ENCODE measurements at places on chromosomes 4 and X.

- DNase-seq: no peak
These were observed 12.2 kb downstream of the EPHA5 start for GRCh38 chr4:65658117-65658516.

DNA sequence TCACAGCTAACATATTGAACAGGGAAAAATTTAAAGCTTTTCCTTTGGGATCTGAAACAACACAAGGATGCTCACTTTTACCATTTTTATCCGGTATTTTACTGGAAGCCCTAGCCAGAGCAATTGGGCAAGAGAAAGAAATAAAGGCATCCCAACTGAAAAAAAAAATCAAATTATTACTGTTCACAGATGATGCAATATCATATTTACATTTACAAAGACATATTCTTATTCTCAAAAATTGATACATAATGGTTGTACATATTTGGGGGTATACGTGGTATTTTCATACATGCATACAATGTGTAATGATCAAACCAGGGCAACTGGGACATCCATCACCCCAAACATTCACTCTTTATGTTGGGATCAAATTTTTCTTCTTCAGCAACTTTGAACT is 337.0 kb upstream of the SLC7A11 start:
- DNase-seq: no peak

- DNase-seq: no peak
These were observed 26.9 kb upstream of the BMP3 start for GRCh38 chr4:81003597-81004111.

DNA sequence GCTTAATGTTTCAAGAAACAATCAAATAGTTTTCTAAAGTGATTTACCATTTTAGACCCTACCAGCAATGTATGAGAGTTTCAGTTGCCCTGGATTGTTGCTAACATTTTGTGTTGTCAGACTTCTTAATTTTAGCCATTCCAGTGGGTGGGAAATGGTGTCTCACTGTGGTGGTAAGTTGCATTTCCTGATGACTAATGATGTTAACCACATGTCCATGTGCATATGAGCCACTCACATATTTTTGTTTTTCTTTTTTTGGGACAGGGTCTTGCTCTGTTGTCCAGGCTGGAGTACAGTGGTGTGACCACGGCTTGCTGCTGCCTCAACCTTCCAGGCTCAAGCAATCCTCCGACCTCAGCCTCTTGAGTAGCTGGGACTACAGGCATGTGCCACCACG is 48.3 kb downstream of the MED28 start:
- no peak for DNase-seq

DNA sequence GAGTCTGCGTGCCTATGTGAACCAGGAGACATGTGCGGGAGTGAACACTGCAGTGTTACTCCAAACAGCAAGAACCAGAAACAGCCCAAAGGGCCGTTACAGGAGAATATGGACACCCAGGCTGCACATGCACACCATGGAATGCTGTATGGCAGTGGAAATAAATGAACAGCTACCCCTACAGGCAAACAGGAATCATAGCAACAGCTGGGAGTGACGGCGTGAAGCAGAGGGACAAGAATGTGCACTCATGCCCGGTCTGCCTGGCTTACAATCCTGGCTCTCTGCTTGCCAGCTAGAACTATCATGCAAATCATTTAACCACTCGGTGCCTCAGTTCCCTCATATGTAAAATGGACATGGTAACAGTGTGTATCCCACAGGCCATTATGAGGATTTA is 16.6 kb downstream of the GPKOW start:
- DNase-seq: no peak

- no peak for DNase-seq
These were observed 110.7 kb downstream of the ZNF827 start for GRCh38 chr4:145827885-145828284.

DNA sequence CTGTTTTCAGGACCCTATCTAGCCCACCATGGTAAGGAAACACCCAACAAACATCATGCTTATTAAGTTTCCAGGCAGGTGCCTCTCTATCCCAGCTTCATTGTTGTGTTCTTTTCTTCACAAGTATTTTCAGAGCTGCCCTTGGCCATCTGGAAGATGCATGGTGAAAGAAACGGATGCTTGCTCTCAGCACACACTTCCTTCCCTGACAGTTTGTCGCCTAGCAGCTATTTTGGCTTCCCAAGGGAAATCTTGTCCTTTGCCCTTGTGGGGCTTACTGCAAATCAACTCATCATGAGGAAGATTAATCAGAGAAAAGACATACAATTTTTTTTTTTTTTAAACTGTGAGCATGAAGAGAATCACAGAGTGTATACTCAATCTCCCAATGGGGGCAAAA is 128.8 kb downstream of the ASMT start:
- no peak for DNase-seq

DNA sequence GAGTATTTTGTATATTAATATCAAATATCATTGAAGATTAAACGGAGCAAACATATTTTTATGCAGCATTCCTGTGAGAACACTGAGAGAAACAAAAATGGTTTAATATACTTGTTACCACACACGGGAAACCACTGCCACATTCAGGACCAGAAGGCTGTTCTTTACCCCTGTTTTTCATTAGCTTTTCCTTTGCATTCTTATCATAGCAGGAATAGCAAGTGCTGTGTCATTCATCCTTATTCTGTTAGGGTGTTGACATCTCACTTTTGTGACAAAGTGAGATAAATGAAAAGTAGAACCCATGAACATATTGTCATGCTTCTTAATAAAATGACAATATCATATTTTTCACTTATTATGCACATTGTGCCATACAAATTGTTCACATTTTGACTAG is 212.4 kb upstream of the NDST4 start:
- DNase-seq: no peak

- DNase-seq: no peak
These were observed 150.7 kb upstream of the SFRP2 start for GRCh38 chr4:153939570-153939969.

- no peak for DNase-seq
These were observed 37.1 kb downstream of the BRCC3 start for GRCh38 chrX:155108427-155108826.

- no peak for DNase-seq
These were observed 22.0 kb downstream of the MTMR1 start for GRCh38 chrX:150715184-150715583.
